ENCODE measurements at places on chromosomes 12 and 14.

- DNase-seq: no peak
These were observed 145.0 kb downstream of the PRKCH start for GRCh38 chr14:61466249-61466904.

DNA sequence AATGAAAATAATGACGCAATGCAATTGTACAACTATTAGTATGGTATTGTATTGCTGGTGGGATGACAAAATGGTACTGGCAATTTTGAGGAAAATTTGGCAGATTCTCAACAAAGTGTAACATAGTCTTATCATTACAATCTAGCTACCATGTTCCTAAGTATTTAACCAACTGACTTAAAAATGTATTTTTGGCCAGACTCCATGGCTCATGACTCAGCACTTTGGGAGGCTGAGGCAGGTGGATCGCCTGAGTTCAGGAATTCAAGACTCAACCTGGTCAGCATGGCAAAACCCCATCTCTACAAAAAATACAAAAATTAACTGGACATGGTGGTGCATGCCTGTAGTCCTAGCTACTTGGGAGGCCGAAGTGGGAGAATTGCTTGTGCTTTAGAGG is 1409.5 kb downstream of the AACS start:
- no peak for DNase-seq

GRCh38 chr14:104138098-104138717 is at the start of gene KIF26A:
Gene KIF26A, plus strand, starts transcription at chr14:104138587. Its CDS starts 136 bp downstream, at chr14:104138723.
- no peak for DNase-seq

- no peak for DNase-seq
These were observed 41.9 kb upstream of the BEGAIN start for GRCh38 chr14:100629098-100629497.

DNA sequence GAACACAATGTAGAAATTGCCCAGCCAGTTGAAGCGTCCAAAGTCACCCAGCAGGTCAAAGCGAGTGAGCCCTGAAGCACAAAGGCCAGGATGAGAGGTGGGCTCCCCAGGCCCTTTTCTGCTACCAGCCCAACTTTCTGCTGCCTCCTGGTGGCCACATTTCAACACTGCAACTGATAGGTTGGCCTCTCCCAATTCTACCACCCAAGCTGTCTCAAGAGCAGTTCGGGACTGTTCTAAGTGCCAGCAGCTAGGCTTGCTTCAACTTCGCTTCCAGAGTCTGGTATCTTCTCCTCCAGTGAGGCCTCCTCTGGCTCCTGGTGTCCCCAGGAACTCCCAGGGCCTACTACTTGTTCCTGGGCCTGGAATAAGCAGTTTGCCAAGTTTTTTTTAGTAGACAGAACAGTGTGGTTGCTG is 3.4 kb upstream of the DHH start:
- peak; percentile 68 for DNase-seq

DNA sequence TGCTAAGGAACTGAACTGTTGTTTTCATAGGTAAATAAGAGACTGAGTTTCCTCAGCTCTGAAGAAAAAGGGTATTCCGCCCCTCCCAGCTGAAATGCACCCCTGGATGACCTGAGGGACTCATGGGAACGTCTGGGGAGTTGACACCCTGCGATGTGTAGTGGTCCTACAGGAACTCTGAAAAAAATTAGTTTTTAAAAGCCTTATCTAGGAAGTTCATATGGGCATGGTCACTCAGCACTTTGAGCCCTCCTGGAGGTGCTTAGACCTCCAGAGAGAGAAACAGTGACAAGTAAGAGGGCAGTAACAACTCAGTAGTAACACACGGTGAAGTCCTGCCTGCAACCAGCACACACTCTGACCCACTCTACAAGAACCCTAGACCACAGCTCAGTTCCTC is 91.2 kb upstream of the CNOT2 start:
- DNase-seq: no peak

GRCh38 chr14:95015046-95015445 is 142.3 kb downstream of the DICER1 start:
- DNase-seq: no peak

DNA sequence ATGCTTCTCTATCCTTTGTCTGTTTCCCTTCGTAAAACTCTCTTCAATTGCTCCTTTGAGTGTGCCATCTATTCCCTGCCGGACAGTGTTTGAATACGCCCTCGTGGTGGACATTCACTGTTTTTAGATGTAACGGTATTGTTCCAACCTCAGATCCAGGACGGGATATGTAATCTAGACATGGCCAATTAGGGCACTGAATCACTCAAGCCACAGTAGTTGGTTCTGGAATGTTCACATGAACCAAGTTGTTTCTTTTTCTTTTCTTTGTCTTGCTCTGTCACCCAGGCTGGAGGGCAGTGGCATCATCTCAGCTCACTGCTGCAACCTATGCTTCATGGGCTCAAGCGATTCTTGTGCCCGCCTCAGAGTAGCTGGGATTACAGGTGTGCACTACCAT is 204.2 kb upstream of the PLXNC1 start:
- DNase-seq: no peak

DNA sequence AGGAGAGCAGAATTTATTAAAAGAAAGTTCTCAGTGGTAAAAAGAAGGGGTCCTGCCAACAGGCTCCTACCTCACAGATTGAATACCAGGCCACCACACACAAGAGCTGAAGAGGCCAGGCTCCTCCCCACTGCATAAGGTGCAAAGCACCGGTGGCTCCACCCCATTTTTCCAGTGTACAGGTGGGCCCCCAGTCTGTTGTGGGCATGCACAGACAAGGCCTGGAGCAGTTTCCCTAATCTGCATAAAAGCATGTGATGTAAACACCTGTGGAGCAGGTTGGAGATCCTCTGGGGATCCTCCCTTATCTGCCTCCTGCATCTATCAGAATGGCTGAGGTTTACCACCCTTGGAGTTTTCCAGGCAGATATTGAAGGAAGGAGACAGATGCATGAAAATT is 45.7 kb upstream of the PDZRN4 start:
- DNase-seq: no peak
